ENCODE measurements at places on chromosomes 16 and 17.
A peak's percentile ranks its signal among the peaks of the same experiment; 100 is the strongest.

DNA sequence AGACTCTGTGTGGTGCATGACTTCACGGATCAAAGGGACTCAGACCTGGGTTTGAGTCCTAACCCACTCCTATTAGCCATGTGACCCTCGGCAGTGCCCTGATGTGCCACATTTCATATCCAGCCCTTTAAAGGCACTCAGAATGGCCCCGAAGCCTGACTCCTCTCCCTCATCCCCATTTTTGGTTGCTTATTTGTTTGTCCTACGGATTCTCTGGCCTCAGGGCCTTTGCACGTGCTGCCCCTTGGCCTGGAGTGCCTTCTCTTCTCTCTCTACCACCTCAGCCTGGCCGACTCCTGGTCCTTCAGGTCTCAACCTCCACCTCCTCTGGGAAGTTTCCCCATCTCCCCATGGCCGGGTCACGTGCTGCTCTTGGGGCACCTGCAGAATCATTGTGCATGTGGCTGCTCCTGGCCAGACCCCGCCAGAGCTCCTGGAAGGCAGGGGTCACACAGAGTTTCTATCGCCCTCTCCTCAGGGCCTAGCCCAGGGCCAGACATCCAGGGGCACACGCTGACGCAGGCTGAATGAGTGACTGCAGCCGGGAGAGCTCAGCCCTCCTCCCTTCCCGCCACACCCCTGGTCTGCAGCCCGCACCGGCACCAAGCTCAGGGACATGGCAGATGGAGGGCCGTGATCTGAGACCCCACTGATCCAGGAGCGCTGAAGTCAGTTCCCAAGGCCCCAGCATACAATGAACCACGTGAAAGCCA lies 22.0 kb upstream of the CIBAR2 start:
- DNase-seq = no peak

GRCh38 chr16:64370112-64370511 lies 751.8 kb downstream of the CDH11 start:
- DNase-seq = no peak

- no peak for DNase-seq
These were observed 13.9 kb downstream of the NGFR start for GRCh38 chr17:49508866-49509587.

GRCh38 chr17:57286399-57287105 lies 30.2 kb downstream of the MSI2 start:
- no peak for DNase-seq

DNA sequence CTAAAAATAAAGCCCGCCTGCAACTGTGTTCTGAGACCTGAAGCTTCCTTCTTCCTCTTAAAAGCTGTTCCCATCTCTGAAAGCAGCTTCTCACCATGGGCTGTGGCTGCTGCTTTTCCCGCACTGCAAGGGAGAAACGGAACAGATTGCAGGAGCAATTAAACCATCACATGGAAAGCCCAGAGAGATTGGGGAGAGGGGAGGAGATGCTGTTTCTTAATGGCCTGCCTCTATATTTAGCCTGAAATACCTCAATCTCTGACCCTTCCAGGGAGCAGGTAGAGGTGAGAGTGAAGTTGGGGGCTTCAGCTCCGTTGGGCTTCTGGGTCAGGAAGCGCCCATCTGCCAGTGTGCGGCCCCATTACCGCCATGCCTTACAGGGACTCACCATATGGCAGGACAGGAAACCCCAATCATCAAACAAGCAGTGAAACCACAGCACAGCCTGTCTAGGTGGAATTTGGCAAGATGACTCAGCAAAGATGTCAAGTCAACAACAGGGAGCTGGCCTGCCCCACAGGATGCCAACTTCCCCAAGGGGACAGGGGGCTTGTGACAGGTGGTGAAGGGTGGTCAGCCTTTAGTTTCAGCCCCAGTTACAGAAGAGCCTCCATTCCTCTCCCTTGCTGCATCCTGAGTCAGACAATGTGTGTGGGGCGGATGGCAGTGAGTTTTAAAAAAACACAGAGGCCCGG lies 286.6 kb upstream of the CCL2 start:
- DNase-seq = peak; percentile 27

All from CD4-positive, alpha-beta T cell treated with Interleukin-4 for 1 hour (primary cell).